Nucleus accumbens (tissue), 56 donors: ENCODE measurements at places on chromosomes 1 and 21.
A peak's percentile ranks its signal among the peaks of the same experiment; 100 is the strongest.

- DNase-seq = no peak
Observed at GRCh38 chr1:182109771-182110170, 48.3 kb upstream of the ZNF648 start.

GRCh38 chr1:201724039-201724765, 104.8 kb upstream of the IPO9 start:
- no peak for DNase-seq

GRCh38 chr1:88276163-88276562, 407.9 kb upstream of the PKN2 start:
- DNase-seq = no peak

- DNase-seq = no peak
Observed at GRCh38 chr1:216183454-216183853, 239.8 kb downstream of the USH2A start.

DNA sequence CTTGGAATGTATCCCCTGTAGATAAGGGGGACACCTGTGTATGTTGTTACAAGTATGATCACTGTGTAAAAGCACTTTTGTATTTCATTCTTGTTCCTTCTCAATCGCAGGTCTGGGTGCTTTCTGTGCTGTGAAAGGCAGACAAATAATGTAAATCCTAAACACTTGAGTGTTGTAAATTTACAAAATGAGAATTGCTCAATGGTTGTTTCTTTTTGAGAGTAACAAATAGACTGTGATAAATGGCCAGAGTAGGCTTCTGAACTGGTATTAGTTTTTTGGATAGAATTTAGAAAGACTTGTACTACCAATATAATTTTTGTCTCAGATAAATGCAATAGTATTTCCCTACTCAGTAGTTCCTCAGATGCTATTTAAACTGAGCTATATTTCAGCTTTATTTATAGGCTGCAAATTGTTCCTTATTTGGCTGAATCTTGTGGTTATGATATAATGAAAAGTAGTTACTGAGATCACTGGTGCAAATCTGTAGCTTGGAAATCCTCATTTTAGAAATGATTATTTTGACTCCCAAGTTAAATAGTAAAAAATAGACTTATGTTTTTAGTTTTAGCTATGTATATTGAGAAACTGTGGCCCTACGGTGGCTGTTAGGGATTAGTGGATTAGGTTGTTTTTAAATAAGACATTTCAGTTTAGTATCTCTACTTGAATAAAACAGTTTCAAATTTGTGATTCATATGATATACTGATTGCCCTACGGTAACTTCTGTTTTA, 9.2 kb downstream of the BACH1 start:
- DNase-seq = no peak

DNA sequence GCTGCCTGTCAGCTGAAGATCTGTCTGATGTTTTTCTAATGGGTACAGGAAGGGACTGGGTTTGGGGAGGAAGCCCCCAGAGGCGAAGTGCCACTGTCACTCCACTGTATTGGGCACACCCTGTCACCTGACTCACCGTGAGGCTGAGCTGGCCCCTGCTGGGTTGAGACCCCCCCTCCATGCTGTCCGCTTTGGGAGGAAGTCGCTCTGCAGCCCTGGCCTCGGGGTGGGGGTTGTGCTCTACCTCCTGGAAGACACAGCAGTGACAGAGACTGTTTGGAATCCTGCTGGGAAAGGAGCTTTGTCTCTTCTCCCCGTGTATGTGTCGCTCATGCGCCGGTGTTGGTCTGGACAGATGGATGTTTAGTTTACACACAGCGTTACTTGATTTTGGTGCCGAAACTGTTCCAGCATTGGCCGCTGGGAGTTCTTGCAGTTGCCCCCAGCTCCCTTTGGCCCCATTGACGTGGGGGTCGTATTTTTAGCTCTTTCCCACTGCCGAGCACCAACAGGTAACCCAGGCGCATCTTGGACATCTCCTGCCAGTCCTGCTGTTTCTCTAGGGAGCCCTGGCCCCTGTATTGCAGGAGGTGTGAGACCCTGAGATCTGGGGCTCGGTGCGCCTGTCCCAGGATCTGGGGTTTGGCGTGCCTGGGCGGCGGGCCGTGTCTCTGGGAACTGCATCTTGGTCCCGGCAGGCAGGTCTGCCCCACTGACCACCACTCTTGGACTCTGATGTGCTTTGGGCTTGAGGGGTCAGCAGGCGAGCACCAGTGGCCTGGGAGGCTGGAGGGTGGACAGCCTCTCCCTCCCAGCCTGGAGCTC, 30.3 kb downstream of the SLX9 start:
- DNase-seq = no peak

DNA sequence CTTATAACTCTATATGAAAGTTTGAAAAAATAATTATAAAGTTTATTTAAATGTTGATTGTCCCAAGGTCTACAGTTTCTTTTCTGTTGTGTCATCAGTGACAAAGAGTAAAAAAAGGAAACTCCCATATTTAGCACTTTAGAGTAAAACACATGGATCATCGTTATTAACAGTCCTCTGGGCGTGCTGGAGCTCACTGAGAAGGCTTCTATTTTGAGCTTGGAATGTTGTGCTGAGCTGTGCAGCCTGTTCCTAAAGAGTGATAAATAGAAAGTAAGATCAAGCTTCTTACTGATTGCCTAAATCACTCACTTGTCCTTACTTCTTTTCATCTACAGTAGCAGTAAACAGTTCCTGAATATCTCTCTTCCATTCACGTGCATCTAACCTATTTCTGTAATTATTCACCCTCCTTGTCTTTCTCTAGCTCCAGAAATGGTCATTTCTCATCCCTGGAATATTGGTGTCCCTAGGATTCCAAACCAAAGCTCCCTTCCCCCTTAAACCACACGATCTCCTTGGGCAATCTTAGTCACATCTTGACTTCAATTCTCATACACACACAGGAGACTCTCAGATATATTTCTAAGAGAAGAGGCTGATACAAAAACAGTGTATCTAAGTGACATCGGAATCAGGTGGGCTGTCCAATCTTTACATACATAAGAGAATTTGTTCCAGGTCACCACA, 11.9 kb downstream of the GBP5 start:
- no peak for DNase-seq

DNA sequence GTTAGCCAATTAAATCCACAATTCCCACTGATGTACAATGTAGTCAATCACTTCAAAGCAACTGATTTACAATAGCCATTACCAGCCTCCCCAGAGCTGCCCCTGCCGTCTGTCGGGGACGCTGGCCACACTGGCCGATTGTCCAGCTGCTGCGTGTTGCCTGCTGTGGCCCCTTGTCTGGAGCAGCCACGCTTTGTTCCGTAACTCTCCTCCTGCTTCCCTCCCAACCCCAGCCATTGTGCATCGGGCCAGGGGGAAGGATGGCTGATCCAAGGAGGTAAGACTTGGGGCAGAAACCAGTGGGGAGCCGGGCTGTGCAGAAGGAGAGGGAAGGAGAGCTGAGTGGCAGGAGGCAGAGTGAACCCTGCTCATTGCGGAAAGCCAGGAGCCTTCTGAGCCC, 83.6 kb upstream of the LYST start:
- no peak for DNase-seq

DNA sequence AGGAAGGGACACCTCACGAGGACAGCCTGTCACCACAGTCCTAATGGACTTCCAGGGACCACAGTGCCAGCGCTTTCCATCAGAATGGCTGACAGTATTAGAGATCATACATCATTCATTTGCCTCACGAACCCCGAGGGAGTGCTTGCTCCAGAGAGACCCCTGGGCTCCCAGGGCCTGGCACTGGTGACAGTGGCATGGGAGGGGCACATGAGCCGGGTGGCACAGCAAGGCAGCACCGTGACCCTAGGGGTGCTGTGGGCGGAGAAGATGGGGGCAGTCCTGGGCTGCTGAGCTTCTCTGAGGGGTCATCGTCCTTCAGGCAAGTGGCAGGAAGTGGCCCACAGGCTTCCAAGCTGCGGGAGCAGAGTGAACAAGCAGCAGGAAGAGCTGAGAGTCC, 16.4 kb upstream of the TSPEAR start:
- DNase-seq = no peak

- DNase-seq = no peak
Observed at GRCh38 chr1:111203681-111204200, 3.3 kb upstream of the DENND2D start.

- DNase-seq = no peak
Observed at GRCh38 chr1:233627823-233628222, 13.9 kb downstream of the KCNK1 start.

DNA sequence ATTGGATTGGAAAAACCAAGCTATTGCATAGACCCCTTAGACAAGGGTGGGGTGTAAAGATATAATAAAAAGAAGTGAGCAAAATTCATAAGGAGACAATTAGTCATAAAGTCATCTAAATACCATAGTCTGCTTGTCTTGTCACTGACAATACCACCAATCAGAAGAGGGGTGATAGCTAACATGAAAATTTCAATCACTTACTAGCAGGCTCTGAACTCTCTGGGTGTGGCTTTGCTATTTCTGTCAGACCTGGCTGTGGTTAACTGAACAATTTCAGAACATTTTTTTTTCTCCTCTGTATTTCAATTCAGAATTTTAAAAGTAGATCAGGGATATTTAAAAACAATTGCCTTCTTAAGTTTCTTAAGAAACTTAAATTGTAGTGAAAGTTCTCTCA, 158.5 kb upstream of the PRMT6 start:
- DNase-seq = no peak

GRCh38 chr1:39076127-39076798, 50.1 kb downstream of the NDUFS5 start:
- peak; percentile 21 for DNase-seq

GRCh38 chr1:182135946-182136345, 74.4 kb upstream of the ZNF648 start:
- DNase-seq = no peak

DNA sequence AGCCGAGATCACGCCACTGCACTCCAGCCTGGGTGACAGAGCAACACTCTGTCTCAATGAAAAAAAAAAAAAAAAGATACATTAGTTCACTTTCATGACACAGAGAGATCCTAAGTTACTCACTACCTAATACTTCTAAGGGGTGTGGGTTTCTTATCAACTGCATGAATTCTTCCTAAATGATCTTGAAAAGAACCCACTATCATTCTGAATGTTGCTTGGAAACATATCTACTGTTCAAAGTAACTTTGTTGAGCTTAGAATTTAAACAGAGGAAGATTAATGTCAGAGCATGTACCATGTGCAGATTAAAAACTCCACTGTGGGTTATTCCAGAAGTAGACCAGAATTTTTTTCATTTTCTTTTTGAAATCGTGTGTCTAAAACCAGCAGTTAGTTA, 241.5 kb downstream of the LTN1 start:
- DNase-seq = no peak

GRCh38 chr1:40399984-40400704, 26.6 kb downstream of the SMAP2 start:
- no peak for DNase-seq

GRCh38 chr1:47655521-47656300, 217.9 kb downstream of the FOXD2 start:
- DNase-seq = no peak

DNA sequence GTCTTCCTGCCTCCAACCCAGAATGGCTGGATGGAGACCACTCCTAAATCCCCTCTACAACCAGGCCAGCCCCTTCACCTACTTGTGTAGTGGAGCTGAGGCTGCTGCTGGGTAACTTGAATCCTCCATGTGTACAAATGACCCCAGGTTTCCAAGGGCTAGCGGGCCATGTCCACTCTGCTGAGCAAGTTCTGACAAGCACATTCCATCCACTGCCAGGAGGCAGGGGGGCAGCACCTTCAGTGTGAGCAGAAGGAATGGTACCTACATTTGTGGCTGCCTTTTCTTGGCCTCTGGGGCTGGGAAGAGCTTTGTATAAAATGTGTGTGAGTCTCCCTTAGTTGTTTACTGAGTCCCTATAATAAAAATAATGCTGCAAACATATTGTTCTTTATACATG, 14.5 kb downstream of the KIAA0040 start:
- no peak for DNase-seq

DNA sequence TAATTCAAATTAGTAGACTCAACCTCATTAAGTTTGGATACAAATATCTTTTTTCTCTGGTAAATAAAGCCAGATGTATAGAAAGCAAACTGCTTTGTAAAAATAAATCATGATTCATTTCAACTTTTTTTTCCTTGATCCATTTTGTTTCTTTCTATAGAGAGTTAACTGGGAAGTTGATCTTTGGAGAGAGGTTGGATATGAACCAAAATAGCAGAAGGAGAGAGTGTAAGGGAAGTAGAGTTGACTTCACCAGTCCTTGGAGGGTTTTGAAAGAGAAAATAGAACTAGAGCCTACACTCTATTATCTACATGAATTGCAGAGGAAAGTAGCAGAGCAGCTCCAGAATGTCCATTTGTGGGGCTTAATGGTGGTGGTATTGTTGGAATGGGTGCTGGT, 243.8 kb downstream of the ADGRL2 start:
- no peak for DNase-seq

GRCh38 chr1:205948039-205948438, 4.8 kb upstream of the SLC26A9 start:
- DNase-seq = no peak

- peak; percentile 32 for DNase-seq
Observed at GRCh38 chr1:24199291-24199900, 12.3 kb upstream of the IFNLR1 start.

DNA sequence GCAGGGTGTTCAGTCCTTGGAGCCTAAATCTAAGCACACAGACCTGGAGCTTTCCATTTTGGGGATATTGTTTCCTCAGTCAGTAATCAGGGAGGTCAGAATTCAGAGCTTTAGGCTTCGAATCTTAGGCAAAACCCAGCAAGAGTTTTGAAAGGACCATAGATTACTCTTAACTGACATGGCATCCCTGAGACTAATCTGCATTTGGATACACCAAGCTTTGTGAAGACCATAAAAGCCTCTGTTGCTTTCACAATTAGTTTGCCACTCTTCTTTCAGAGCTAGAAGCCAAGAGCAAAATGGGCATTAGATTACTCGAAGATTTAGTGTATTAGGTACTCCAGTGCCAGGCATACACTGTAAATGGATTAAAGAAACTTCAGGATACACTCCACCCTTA, 131.8 kb upstream of the GREM2 start:
- no peak for DNase-seq

DNA sequence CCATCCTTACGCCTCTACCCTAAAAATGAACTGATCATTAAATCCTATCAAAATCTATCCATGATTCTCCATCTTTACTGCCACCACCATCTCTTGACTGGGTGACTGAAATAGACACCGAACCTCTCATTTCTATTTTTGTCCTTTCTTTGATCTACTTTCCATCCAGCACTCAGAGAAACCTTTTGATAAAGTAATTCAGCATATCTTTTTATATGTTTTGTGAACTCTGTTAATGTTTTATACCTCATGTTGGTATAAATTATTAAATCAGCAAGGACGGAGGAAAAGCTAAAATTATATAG, 13.0 kb downstream of the PCNX2 start:
- no peak for DNase-seq
